ENCODE measurements at places on chromosomes 2 and 18.
A peak's percentile ranks its signal among the peaks of the same experiment; 100 is the strongest.

DNA sequence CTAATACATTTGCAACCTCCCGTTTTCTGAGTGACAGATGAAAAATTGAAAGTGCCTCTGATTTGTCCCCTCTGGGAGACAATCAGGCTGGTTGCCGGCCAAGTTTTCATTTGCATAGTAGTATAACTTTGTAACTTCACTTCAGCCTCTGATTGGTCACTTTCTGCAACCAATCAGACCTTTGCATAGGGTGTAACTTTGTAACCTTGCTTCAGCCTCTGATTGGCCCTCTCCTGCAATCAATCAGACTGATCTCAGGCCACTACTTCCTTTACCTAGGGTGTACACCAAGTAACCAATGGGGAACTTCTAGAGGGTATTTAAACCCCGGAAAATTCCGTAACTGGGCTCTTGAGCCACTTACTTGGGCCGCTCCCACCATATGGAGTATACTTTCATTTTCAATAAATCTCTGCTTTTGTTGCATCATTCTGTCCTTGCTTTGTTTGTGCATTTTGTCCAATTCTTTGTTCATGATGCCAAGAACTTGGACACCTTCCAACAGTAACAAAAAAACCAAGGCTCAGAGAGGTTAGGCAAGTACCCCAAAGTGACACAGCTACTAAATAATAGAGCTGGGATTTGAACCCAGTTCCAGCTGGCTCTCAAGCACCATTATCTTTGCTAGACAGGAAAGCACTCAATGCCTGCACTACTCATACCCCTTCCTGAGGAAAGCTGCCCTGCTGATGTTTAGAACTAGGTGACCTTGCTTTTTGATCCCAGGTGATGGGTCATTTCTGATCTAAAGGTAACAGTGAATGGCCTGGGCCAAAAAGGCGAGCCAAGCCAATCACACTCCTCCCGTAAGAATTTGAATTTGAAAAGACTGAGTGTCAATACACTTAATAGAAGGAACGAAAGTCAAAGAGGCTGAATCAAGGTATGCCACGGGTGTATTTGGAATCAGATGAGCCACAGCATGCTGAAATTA is 10.9 kb upstream of the MYOM1 start:
- no peak for DNase-seq

DNA sequence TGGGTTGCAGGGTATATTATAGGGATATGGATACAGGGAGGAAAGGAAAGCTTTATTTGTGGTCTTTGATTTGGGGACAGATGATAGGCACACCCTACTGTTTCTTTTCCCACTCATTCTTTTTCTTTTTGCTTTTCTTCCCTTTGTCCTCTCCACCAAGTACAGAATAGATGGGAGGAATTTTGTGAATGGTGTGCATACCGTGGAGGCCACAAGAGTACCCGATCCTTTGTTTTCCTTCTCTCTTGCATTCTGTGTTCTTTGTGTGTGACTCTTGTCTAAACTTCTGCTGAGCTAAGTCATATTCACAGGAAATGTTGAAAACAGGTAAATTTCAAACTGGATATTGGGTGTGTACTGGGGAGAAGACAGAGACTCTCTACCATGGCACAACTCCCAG is 321.4 kb upstream of the SLC8A1 start:
- DNase-seq = no peak

DNA sequence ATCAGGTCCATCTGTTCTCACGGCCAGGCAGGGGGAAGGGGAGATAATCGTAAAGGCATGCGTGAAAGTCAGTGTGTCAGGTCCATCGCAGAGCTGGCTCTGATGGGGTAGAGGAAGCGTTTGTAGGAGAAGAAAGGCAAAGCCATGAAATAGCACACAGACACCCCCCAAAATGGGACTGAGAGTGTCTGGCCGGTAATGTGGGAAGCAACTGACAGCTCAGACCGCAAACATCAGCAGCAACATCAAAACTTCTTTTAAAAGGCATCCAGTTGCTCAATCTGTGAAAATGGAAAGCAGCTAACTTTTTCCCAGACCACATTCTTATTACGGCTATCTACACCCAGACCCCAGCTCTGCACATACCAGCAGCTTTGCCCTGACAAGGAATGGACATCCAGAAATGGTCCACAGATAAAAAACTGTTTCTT is 232.6 kb downstream of the EN1 start:
- no peak for DNase-seq

- peak; percentile 81 for DNase-seq
These were observed 34.4 kb downstream of the ITGA6 start for GRCh38 chr2:172461591-172462372.

DNA sequence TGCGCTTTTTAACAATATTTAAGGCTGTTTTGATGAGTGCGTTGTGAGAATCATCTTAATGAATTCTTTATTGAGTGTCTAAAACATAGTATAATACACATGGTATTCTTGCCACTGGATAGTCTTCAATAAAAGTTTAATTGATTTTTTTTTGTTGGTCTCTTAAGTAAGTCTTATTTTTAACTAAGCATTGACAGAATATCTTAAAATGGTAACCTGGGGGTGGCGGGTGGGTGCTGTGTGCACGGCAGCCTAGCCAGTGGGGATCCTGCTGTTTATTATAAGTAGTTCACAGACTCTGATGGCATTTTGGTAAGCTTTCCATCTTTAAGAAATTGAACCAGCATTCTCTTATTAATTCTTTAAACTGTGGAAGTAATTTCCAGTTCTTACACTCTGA is 6.0 kb downstream of the SOX11 start:
- DNase-seq = no peak

DNA sequence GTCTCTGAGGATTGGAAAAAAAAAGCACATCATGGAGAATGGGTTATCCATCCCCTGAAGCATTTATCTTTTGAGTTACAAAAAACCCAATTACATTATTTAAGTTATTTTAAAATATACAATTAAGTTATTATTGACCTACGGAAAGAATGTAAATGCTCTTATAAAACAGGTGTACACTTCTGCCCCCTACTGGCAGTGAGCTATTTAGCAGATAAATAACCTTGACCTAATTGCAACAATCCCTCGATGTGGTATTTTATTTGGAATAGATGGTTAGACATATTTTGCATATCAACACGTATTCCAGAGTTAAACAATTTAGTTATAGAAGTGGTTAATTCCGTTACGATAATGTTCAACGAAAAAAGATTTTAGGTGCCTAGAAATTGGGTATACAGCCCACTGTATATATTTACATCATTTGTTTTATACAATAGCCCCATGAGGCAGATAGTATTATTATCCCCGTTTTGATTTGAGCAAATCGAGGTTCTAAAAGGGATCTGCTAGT is 9.1 kb upstream of the DAW1 start:
- no peak for DNase-seq

GRCh38 chr2:107607054-107607453 is 219.6 kb upstream of the RGPD4 start:
- no peak for DNase-seq

GRCh38 chr2:50649626-50650402 is 382.1 kb downstream of the NRXN1 start:
- no peak for DNase-seq

- no peak for DNase-seq
These were observed 175.3 kb upstream of the TCF4 start for GRCh38 chr18:55763298-55763697.

DNA sequence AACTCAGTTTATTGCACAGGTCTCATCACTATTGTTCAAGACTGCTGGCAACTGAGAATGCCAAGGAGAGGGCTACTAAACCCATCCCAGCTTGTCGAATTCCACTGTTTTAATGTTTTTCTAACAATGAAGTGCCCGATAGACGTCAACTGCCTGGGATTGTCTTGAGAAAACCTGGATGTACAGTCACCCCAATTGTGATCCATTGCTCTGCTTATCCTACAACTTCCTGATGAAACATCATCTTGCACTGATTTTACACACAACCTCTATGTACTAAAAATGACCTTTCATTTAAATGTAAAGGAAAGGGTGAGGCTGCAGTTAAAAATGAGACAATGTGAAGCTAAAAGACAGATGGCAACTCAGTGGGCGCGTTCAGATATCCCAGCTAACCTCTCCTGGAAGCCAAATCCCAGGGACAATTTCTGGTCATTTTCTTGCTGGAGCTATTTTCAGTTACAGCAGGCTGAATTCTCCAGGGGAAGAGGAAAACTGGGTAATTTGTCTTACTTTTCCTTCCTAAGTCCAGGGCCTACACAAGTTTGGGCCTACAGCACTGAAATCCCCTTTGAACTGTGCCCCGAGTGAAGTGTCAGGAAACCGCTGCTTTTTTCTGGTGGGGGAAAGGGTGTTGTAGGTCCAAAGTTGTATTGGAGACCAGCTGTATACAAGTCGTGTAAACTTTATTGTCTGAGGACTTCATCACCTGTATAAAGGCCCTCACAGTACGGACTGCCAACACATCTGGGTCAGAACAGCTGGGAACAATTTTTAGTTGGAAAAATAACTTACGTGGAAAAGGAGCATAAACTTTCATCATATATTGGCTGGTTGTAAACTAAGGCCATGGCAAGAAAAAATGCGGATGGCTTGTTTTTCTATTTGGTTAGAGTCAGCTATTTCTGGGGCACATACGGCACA is 68.9 kb upstream of the LTBP1 start:
- DNase-seq = no peak

GRCh38 chr2:134333646-134334189 is 79.8 kb downstream of the MGAT5 start:
- DNase-seq = no peak

DNA sequence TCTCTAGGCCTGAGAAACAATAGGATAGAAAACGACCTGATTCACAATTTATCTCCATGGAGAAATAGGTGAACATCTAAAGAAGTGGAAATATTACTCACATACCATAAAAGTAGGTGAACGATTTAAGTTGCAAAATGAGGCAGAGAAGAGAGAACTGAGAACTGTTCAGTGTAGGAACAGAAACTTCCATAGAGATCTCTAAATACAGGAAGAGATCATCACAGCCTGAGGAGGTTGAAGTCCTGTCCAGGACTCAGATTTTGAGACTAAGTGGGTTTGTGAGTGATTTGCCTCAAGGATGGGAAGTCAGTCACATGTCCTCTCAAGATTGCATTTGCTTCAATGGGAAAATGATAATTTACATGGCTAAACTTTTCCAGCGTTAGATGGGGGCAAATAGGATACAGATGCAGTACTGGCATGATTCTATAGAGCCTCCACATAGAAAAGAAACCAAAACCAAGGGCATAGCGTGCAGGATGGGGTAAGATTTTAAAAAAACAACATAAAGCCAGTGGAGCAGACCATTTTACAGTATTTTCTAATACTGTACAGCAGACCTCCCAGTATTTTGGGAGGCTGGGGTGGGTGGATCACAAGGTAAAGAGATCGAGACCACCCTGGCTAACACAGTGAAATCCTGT is 68.8 kb downstream of the MEP1B start:
- no peak for DNase-seq

GRCh38 chr2:200310545-200310971 is 4.1 kb downstream of the SPATS2L start:
- no peak for DNase-seq

DNA sequence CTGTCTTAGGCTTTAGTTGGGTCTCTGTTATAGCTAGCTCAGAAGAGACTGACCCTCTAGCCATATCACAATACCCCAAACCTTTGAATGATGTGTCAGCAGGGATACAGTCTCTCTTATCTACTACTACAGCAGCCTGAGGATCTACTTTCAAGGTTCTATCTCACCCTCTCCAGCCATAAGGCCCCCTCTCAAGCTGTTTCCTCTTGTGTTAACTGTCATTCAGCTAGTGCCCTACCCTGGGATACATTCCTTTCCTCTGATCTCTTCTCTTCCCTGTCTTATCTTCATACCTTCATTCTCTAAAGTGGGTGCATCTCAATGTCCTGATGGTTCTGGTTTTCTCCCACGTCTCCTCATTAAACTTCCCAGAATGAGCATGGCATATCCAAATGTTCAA is 434.7 kb downstream of the NRXN1 start:
- no peak for DNase-seq

DNA sequence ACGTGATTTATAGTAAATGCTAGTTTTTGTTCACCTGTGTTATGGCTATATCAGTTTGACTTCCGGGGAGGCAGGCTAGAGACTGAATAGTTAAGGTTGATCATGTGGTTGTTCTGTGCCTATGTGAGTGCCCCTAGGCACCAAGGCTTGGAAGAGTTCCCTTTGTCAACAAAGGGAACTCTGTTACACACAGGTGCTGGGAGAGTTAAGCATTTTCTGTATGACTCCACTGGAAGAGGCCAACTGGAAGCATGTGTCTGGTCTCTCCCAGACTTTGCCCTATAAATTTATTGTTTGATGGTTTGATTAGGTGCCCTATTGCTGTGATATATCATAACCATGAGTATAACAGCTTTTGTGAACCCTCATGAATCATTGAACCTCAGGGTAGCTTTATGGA is 63.8 kb downstream of the ARL6IP6 start:
- DNase-seq = no peak

- no peak for DNase-seq
These were observed 355.8 kb downstream of the ARL6IP6 start for GRCh38 chr2:153074207-153074606.

DNA sequence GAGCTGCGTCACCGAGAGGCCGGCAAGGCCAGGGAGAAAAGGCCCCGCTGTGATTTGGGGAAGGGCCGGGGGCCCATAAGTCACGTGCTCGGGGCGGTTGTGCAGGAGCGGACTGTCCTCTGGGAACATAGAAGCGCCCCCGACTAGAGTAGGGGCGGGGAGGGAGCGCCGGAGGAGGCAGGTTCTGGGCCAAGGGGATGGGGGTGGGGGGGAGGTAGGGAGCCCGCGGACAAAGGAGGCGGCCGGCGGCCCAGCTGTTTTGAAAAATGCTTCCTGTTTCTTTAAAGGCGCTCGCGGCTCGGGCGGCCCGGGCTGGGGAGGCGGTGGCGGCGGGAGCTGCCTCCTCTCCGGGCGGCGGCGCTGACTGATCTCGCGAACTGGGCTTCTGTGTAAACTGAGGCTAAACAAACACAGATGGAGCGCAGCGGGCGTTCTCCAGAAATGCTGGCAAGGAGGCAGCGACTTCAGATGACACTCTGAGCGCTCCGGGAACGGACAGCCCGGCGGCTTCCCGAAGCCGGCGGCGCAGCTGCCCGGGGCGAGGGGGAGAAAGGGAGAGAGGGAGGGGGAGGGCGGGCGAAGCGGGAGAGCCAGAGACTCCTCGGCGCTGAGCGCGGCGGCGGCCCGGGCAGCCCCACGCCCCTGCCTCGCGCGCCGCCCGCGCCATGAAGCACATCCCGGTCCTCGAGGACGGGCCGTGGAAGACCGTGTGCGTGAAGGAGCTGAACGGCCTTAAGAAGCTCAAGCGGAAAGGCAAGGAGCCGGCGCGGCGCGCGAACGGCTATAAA is at the start of gene ATOH8:
Gene ATOH8 (plus strand): TSS at position 467 of the 788 bp plus-strand sequence. CDS start 199 bp downstream, at position 666.
- peak; percentile 21 for DNase-seq

GRCh38 chr18:49894517-49895226 is 81.3 kb upstream of the ACAA2 start:
- DNase-seq = no peak

- DNase-seq = no peak
These were observed 116.4 kb downstream of the LYPD6 start for GRCh38 chr2:149446748-149447147.

DNA sequence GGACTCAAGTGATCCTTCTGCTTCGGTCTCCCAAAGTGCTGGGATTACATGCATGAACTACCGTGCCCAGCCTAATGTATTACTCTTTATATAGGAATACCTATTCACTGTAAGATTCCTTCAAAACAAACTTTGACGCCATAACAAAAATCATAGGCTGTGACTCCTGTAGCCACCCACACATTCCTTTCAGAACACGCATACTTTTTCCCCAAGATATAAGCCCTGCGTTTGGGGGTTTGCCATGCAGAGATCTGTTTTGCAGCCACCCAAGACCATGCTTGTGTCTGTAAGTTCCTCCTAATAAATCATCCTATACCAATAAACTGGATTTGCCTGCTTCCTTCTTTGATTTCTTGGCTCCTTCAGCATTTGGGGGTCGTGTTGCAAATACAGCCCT is 46.0 kb upstream of the STON1 start:
- no peak for DNase-seq

GRCh38 chr18:64747803-64748202 is 598.9 kb upstream of the LINC00305 start:
- no peak for DNase-seq
